ENCODE measurements at places on chromosomes 11 and 22.

DNA sequence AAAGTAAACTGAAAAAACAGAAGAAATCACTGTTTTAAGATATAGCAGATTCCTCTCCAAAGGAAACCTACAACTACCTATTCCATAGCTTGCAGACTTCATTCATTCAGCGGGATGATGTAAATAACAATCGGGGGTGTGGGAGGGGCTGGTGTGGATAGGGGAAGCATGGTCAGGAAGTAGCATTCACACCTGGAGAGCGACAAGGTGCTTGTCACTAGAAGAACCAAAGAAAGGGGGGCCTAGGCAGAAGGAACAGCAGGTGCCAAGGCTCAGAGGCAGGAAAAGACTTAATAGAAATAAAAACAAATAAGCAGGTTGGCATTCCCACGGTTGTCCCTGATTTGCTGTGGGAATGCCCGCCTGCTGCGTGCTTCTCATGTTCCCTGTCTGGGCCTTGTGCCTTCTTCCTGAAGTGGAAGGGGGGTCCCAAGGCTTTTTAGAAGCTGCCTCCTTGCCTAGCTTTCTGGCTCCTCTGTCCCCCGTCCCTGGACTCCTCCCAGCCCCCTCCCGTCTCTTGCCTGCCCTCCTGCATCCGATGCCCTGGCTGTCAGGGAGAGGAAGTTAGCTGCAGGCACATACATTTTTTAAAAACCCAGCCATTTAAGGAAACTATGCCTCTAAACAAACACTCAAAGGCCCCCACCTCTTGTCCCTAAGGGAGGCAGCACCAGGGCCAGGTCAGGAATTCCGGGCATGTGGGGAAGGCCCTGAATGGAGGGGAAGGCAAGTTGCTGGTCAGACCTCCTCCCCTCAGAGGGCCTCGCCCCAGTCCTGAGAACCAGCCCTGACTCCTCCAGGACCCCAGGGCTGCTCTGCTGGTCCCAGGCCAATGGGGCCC, 54.7 kb upstream of the PRDM11 start:
- no peak for DNase-seq

DNA sequence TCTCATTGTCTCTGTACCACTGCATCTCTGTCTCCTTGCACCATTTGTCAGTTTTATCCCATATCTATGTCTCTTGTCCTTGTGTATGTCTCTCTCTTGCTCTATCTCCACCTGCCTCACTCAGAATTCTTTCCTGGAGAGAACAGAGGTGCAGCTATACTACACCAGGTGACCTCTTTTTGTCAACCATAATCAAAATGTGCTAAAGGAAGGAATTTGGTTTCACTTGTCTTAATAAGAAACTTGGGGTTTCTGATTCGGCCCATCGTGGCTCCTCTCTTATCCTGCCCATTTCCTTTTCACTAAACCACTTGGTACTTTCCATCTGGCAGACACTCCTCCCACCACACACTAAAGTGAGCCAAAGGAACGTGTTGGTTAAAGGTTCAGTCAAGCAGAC, 2.0 kb upstream of the C11orf42 start:
- DNase-seq: no peak

GRCh38 chr11:122882189-122882856, at the start of gene JHY:
TSS of gene JHY (plus strand) at chr11:122882759. CDS start at chr11:122885850, 3,091 bp downstream.
- no peak for DNase-seq

GRCh38 chr22:19879246-19879570, 24.5 kb upstream of the GNB1L start:
- no peak for DNase-seq
